ENCODE measurements at places on chromosomes 11 and 22. TPM values are rescaled to one million over a fixed set of nuclear protein-coding genes. Genes with fewer than 3 reads are reported as not detected.

SPI1 gene
- total RNA-seq: not detected

C11orf52 gene
- under 0.01 TPM for total RNA-seq

C22orf23 gene
- 0.32 TPM for total RNA-seq

CDC42EP1 gene
- total RNA-seq: 20.2 TPM

TSPAN18 gene
- 5.9 TPM for total RNA-seq
